ENCODE measurements at places on chromosomes 3 and 15.

DNA sequence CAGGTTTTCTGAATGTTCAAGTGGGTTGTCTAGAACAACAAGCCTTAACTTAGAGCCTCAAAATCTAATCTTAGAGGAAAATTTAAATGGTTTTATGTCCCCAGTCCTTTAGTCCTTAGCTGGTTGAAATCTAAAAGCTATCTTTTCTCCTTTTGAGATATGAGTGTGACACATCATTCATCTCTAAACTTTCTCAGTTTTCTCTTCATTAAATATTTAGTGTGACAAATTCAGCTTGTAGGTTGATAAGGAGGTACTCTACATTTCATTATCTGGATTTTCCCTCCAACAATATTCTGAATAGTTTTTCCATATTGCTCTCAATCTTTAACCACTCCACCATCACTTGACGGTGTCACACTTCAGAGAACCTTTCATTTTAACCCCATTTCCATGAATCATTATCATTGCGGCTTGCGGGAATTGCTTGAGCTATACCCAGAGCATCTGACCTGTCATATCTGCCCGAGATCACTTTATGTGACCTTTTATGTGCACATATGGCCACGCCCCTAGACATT, 16.1 kb upstream of the ATP8B4 start:
- H3K27me3 ChIP-seq: no peaks in the 10 kb centered on the region
- DNase-seq: no peak
- H3K36me3 ChIP-seq: no peaks in the 10 kb centered on the region
- H3K4me3 ChIP-seq: no peak overlapping the region

GRCh38 chr3:464255-464654, 267.7 kb downstream of the CHL1 start:
- no peak overlapping the region for H3K4me3 ChIP-seq
- no peaks in the 10 kb centered on the region for H3K27me3 ChIP-seq
- DNase-seq: no peak
- H3K36me3 ChIP-seq: no peaks in the 10 kb centered on the region
- no peak overlapping the region for H3K27ac ChIP-seq
- H3K4me1 ChIP-seq: no peaks in the 10 kb centered on the region

DNA sequence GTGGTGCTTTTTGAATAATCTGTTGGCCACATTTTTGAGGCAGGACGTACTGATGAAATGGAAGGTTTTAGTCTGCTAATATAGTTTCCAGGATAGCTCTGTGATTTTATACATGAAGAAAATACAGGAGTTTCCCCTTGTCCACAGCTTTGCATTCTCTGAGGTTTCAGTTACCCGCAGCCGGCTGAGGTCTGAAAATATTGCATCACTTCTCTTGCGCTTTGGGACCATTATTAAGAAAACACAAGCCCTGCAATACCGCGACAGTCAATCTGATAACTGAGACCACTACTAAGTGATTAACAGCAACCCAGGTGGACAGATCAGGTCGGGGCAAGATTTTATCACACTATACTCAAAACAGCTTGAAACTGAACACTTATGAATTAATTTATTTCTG, 33.0 kb downstream of the BLM start:
- no peak overlapping the region for H3K27ac ChIP-seq
- H3K36me3 ChIP-seq: peaks cover 9% of the 10 kb centered on the region
- H3K4me3 ChIP-seq: no peak overlapping the region

- no peak overlapping the region for H3K27ac ChIP-seq
- H3K4me1 ChIP-seq: no peaks in the 10 kb centered on the region
- DNase-seq: no peak
- no peaks in the 10 kb centered on the region for H3K36me3 ChIP-seq
- H3K4me3 ChIP-seq: no peak overlapping the region
These were observed 50.5 kb downstream of the SRGAP3 start for GRCh38 chr3:9198899-9199335.

DNA sequence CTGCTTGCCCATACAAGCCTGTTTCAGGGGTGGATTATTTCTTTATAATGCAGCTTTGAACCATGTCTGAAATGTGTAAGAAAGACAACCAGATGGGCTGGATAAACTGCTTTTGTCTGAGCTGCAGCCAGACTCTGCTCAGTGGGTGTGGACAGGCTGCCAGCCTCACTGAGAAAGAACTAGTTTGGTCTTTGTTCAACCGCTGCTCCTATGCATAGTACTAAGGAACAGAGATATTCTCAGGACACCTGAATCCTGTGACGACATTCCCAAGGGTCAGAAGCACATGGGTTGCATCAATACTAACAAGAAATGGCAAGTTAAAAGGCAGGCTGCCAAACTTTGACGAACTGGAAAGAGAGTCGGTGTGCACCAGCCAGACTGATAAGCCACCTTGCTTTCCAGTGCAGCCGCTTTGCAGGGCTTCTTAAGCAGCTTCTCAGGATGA, 57.2 kb downstream of the PLD1 start:
- H3K4me3 ChIP-seq: no peak overlapping the region
- no peaks in the 10 kb centered on the region for H3K4me1 ChIP-seq
- H3K27ac ChIP-seq: no peak overlapping the region

DNA sequence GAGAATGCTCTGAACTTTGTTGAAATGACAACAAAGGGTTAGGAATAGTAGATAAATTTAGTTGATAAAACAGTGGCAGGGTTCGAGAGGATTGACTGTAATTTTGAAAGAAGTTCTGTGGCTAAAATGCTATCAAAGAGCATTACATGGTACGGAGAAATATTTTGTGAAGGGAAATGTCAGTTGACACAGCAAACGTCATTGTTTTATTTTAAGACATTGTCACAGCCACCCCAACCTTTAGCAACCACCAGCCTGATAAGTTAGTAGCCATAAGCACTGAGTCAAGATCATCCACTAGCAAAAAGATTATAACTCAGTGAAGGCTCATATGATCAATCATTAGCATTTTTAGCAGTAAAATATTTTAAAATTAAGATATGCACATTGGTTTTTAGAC, 8.7 kb upstream of the ST3GAL6 start:
- DNase-seq: no peak
- no peak overlapping the region for H3K4me3 ChIP-seq
- H3K27ac ChIP-seq: no peak overlapping the region
- H3K36me3 ChIP-seq: no peaks in the 10 kb centered on the region
- no peaks in the 10 kb centered on the region for H3K27me3 ChIP-seq

GRCh38 chr3:139285691-139286090, 58.1 kb upstream of the MRPS22 start:
- H3K4me3 ChIP-seq: no peak overlapping the region
- peaks cover 6% of the 10 kb centered on the region for H3K4me1 ChIP-seq
- H3K27me3 ChIP-seq: no peaks in the 10 kb centered on the region
- DNase-seq: no peak
- H3K27ac ChIP-seq: no peak overlapping the region

DNA sequence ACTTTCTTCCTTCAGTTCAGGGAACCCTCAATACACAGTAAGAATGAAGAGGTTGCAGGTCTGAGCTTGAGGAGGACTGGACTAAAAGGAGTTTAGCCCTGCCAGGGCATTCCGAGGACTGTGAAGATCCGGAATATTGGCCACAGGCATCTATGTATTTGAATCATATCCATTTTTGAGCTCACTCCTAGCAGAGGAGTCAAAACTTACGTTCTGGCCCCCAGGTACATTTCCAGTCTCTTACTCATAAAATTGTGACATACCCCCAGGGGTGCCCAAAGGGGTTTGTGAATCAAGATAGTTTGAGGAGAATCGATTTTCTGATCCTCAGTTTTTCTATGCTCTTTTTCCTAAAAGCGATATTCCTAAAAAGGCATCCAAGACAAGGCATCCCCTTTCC, 27.6 kb upstream of the SRP14 start:
- H3K36me3 ChIP-seq: no peaks in the 10 kb centered on the region
- H3K4me3 ChIP-seq: no peak overlapping the region
- peaks cover 33% of the 10 kb centered on the region for H3K4me1 ChIP-seq

DNA sequence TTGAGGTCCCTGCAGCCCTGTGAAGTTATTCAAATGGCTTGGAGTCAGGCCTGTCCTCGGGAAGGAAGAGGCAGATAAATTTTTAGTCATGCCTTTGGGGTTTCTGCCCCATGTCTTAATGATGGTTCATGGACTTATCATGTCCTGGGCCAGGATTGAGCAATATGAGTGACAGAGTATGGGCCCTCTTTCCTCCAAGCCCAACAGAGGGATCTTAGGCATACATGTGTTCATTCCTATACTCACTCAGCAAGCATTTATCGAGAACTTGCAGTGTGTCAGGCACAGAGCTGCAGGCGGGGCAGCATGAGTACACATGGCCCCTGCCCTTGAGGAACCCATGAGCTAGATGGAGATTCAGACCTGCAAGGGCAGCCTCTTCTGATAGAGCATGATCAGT, 6.2 kb downstream of the ESYT3 start:
- H3K36me3 ChIP-seq: no peaks in the 10 kb centered on the region
- no peak overlapping the region for H3K27ac ChIP-seq
- H3K4me3 ChIP-seq: no peak overlapping the region
- no peaks in the 10 kb centered on the region for H3K27me3 ChIP-seq

- H3K4me1 ChIP-seq: peaks cover 18% of the 10 kb centered on the region
- no peaks in the 10 kb centered on the region for H3K27me3 ChIP-seq
- no peaks in the 10 kb centered on the region for H3K36me3 ChIP-seq
- peak overlapping the region; percentile 94 for H3K27ac ChIP-seq
These were observed 1.3 kb downstream of the ADAM10 start for GRCh38 chr15:58748040-58748851.

DNA sequence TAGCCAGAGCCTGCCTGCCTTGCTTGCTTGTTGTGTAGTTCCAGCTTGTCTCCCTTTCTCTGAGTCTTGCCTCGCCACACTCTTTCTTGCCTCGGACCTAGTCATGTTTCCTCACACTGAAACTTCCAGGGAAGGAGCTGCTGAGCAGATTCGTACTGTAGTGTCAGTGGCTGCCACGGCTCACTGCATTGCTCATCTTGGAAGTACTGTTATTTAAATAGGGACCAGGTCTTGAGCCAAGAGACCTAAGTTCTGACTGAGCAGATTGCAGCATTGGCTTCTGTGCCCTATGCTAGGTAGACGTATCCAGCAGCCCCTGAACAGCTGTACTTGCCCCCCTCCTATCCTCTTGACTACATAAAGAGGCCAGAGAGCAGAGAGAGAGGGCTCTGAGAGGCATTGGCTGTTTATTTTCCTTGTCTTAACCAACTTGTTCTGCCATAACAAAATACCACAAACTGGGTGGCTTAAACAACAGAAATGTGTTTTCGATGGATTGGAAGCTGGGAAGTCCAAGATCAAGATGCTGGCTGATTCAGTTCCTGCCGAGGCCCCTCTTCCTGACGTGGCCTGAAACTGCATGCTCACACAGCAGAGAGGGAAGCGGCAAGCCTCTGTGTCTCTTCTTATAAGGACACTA, 5.8 kb upstream of the RARRES1 start:
- no peak for DNase-seq
- no peaks in the 10 kb centered on the region for H3K4me1 ChIP-seq
- H3K36me3 ChIP-seq: no peaks in the 10 kb centered on the region
- no peak overlapping the region for H3K27ac ChIP-seq
- H3K27me3 ChIP-seq: no peaks in the 10 kb centered on the region
